ENCODE measurements at places on chromosomes 3 and 15.
A peak's percentile ranks its signal among the peaks of the same experiment; 100 is the strongest.

DNA sequence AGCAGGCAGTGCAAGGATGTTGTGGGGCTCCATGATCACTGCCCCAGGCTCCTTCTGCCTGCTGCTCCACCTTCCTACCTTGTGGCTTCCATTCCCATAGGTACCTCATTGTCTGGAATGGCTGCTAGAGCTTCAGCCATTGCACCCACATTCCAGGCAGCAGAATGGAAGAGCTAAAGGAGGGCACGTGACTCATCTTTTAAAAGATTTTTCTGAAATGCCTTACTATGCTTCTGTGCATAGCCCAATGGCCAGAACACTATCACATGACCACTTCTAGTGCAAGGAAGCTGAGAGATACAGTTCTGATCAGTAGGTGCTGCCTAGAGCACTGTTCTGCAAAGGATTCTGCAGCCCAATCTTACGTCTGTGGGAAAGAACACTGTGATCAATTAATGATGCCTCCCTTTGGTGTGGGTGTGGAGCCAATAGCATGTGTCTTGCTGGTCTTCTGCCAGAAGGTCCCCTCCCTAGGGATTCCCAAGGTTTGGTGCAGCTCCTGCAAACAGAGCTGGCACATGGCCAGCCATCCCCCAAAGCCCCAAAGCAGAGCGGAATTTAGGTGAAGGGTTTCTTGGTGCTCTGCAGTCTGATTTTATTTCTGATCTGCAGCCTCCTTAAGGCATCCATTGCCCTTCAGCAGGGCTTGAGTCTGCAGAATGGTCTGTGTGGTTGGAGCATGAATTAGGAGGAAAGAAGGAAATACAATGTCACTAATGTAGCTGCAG lies 34.4 kb downstream of the SPSB4 start:
- DNase-seq = no peak

- DNase-seq = no peak
Observed at GRCh38 chr3:120286465-120286864, 1.4 kb upstream of the GPR156 start.

DNA sequence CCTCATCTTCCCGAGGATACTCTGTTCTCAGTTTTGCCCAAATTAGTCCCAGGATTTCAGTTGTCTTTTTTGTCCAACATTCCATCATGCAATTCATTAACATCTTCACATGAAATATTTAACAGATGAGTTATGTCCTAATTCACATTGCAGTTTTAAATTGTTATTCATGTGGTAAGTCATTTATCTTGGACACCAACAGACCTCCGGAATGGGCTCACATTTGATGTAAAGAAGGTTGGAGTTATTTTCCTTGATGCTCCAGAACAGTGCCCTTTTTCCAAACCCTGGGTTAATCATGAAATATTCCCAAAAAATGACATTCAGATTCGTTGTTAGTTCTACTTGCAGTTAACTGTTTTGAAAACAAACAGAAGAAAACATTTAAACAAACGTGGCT lies 32.8 kb upstream of the LRTM1 start:
- no peak for DNase-seq

- DNase-seq = no peak
Observed at GRCh38 chr3:72177075-72178050, 392.4 kb upstream of the PROK2 start.

DNA sequence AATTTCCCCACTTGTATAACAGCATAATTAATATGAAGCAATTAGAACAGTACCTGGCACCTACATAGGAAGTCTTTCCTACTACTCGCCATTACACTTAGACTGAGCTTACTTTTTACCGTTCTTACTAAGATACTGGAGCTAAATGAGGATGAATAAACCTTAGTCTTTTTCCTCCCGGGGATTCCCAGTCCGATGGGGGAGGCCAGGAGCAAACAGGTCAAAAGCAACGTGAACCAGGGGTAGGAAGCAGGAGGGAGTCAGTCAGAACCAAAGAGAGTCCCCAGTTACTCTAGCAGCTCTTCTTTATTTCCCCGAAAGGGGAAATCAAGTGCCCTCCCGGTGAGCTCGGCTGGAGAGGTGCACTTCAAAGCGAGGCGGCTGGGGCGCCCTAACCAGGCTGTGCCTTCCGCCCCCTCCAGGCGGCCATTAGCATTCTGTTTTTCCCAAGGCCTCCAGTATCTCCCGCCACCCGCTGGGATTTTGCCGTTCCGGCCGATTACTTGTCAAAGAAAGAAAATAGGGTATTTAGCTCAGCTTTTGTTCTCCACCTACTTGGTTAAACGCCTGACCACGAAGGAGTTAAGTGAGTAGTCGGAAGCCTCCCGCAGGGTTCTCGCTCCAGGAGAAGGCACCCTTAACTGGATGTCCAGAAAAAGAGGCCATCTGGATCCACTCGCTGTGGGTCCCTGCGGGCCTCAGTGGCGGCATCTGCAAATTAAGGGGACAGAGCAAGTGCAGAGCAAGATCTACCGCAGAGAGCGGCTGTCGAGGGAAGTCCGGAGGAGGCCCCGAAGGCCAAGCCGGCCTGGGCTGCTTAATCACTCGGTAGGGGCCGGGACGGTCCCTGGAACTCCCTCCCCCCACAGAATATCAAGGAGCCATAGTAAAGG lies 6.3 kb upstream of the EOMES start:
- no peak for DNase-seq

DNA sequence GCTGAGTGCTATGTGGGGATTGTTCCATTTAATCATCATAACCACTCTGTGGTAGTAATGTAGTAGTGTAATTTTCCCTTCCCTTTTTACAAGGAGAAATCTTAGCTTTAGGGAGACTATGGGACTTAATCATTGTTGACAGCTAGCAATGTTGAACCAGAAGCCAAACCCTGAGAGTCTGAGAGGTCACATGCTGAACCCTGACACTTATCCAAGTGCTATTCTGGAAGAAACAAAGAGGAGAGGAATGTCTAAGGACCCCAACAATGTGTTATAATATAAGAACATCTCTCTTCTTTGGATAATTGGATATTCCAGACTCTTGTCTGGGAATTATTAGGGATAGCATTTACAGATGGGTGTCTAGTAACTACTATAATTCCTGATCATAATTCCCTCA lies 58.4 kb downstream of the GAP43 start:
- DNase-seq = no peak

- DNase-seq = no peak
Observed at GRCh38 chr3:112769286-112769978, 77.2 kb downstream of the CD200R1L start.

GRCh38 chr15:76233921-76234320 lies 77.3 kb downstream of the ETFA start:
- DNase-seq = no peak

DNA sequence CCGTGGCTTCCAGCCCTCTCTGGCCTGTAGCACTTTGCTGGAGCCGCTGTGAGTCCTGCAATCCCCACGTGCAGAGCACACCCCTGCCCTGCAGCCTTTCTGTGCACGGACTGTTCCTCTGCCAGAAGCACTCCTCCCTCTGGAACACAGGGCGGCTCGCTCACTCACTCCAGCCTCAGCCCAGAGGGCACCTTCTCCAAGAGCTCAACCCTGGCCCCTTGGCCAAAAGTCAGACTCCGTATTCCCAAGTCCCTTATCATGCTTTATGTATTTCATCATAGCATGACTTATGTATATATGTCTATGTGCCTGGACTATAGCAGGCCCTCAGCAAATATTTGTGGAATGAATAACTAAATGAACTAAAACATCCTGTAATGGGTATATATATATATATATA lies 63.2 kb downstream of the ASB7 start:
- no peak for DNase-seq

GRCh38 chr3:188092648-188093047 lies 61.3 kb upstream of the LPP start:
- peak; percentile 17 for DNase-seq

DNA sequence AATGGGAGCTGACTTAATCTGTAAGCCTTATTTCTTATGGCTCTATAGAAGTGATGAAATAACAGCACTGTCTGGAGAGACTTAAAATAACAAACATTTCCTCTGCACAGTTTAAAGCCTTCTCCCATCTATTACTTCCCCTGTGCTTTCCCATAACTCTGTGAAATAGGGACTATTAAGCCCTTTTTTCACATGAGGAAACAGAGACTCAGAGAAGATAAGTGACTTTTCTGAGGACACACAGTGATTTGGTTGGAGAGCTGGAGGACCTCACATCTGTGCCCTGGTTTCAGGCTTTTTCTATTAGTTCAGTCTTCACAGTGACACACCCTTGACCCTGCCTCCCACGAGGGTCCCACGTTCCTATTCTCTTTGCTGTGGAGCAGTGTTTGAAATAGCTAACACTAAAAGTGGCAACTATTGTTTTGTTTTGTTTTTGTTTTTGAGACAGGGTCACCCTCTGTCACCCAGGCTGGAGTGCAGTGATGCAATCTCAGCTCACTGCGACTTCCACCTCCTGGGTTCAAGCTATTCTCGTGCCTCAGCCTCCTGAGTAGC lies 82.9 kb downstream of the ST6GAL1 start:
- DNase-seq = no peak

- no peak for DNase-seq
Observed at GRCh38 chr3:14508966-14509795, 31.0 kb downstream of the GRIP2 start.

- no peak for DNase-seq
Observed at GRCh38 chr3:73353649-73354217, 271.0 kb downstream of the PDZRN3 start.

DNA sequence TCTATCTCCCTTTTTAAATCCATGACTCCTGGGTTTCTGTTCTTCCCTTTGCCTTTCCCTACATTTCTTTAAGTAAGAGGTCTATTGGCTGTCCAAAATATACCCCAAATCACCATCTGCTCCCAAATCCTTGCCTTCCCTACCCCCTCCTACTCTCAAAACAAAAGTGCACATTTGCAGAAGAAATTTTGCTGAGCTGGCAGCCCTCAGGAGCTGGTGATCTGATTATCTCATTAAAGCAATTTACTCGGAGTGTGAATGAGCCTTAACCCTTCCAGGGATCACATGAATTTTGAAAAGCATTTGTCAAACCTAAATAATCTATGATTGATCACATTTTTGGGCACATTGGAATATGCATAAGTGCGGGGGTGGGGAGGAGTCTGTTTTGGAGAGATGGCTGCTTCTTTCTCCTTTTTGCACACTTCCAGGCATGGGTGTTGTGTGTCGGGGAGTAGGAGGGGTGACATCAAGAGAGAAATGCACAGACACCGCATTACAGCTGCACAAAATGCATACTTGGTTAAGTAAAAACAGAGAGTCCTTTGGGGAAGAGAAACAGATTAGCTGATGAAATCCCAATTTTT lies 892.6 kb downstream of the TUSC7 start:
- DNase-seq = no peak
